B cell (primary cell): ENCODE measurements at places on chromosomes 12 and 14.

GRCh38 chr12:6559500-6559899 is 3.7 kb upstream of the IFFO1 start:
- DNase-seq, result no peak

DNA sequence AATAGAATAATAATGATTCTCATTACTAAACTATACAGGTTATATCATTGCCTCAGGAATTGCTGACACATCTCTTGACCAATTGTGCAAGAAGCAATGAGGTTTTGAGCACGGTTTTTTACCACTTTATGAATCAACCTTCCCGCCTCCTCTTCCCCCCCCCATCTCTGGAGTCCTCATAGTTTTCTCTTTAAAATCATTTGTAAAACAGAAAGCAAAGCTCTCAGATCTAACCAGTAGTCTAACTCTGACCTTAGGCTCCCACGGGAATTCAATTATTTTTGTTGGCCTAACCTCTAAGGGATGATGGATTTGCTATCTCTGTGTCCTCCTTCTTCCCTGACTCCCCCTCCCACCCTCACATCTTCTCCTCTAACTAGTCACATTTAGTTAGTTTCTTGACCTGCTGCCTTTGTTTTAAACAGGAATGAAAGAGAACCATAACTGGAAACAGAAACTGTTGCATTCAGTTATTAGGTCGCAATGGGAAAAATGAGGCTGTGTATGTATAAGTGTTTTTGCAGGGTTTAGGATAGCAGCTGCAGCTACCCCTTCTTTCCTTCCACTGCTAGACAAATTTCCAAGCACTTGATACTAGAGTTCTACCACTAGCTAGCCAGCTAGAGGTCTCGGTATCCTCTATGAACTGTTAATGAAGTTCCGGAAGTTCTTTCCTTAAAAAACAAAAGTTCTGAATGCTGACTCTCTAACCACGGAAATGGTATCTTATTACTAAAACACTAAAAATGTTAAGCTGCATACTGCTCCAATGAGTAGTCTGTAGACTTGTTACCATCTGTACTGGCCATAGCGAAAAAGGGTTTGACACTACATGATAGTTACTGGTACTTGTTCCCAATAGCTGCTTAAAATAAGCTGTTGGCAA is 65.4 kb downstream of the TAOK3 start:
- DNase-seq, result no peak

- DNase-seq, result peak; percentile 70
Observed at GRCh38 chr12:55673638-55674037, 34.1 kb downstream of the ITGA7 start.

GRCh38 chr12:125329239-125330102 is 264.2 kb downstream of the AACS start:
- DNase-seq, result no peak

- DNase-seq, result no peak
Observed at GRCh38 chr12:43285159-43285598, 266.8 kb downstream of the ADAMTS20 start.
